CD4-positive, alpha-beta T cell treated with Interleukin-15 for 4 hours (primary cell): ENCODE measurements at places on chromosomes 1 and 21.

DNA sequence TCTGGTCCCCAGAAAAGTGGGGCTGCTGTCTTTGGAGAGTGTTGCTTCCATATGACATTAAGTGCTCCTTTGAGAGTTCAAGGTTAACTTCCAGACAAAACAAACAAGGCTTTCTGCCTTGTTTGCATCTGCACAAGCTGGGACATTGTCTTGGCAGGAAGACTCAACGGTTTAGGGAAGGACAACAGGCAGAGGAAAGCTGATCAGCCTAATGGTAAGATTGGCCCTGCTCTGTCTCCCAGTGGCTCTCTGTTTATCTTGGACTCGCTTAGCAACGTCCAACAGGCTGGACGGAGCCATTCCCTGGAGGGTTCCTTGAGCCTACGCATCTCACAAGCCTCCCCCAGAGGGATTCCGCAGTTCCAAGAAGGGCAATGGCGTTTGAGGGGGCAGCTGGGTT lies 62.2 kb upstream of the SLC44A3 start:
- no peak for DNase-seq

- no peak for DNase-seq
Measured at GRCh38 chr1:184191181-184191621, 139.7 kb downstream of the TSEN15 start.

DNA sequence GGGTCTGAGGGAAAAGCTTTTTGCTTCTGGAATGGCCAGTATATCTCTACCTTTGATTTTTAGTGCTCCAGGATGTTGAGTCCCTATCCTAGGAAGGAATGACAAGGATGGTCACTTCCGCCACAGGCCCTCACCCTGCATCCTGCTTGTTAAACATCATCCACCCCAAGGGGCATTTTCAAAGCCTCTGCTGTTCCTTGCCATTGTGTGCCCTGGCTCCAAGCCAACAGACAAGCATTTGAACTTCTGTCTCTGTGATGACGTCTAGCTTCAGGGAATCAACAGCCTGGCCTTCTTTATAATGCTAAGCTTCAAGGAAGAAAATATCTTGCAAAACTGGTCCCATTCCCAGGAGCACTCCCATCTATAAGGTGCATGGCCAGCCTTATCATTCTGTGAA lies 12.3 kb upstream of the JAM2 start:
- DNase-seq = no peak

GRCh38 chr1:161222175-161223019 lies 1.0 kb downstream of the APOA2 start:
- no peak for DNase-seq
